GM06990 (cell line): ENCODE measurements at places on chromosomes 11 and 22.

DNA sequence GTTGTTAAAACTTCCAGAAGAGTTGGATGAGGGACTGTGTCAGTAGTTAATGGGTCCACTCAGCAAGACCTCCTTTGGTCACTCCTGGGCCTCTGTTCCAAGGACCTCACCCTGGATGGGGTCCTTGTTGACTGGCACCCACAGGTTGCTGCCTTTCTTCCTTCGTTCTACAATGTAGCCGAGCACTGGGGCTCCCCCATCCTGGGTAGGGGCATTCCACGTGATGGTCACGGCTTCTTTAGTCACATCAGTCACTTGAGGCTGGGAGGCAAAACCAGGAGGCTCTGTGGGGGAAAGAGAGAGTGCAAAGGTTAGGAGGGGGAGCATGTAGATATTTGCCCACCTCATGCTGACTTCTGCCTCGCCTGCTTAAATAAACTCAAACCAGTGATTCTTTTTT lies 12.0 kb downstream of the TMEM86A start:
- DNase-seq = no peak

- no peak for DNase-seq
Observed at GRCh38 chr22:40113696-40114095, 64.0 kb upstream of the TNRC6B start.

DNA sequence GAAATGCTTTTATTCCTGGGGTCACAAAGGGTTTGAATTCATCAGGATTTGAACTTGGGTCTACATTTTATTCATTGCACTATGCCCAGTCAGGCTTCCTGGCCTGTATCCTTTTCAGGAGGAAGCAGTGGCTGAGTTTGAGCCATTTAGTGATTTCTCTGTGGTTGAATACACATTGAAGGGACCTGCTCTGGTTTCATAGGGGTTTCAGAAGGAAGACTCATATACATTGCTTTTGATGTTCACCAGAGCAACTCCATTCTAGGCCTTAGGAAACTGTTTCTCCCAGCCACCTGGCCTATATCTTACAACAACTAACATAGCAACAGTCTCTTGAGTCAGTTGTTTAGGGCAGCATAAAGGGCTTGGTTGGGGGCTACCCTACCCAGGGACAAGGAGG lies 165.7 kb downstream of the INSC start:
- DNase-seq = no peak

DNA sequence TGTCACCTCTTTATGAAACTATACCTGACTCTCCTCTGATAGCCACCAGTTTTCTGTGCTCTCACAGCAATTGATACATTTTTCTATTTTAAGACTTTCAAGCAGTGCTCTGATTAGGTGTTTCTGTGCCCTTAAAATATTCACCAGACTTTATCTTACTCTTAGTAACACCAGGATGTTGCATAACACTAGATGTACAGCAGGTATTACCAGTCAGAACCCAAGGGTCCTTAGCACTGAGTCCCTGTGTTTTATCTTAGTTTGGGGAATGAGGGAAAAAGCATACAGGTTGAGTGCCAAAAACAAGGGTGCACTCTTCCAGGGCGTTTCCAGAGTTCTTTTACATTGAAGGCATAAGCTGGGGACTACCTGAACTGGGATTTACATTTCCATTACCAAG lies 51.4 kb downstream of the COPB1 start:
- no peak for DNase-seq

DNA sequence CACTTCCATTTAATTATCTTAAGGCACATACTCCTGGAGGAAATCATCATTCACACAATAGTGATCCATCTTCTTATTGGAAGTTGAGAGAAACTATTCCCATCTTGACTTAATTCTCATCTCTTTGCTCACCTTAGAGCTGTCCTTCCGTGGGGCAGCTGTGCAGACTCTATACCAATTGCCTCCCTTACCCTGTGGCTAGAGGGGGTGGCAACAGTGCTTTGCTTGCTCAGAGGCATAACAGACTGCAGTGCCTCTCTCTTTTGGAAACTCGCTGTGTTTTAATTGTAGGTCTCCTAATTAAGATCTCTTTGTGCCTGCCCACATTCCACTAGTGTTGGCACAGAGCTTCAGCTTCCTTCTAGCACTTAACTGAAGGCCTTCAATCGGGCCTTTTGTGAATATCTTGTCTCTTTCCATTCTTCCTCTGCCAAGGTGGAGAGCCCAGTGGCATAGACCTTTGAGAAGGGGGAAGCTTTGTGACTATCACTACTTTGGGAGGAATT lies 5.5 kb downstream of the KMT2A start:
- DNase-seq = no peak

DNA sequence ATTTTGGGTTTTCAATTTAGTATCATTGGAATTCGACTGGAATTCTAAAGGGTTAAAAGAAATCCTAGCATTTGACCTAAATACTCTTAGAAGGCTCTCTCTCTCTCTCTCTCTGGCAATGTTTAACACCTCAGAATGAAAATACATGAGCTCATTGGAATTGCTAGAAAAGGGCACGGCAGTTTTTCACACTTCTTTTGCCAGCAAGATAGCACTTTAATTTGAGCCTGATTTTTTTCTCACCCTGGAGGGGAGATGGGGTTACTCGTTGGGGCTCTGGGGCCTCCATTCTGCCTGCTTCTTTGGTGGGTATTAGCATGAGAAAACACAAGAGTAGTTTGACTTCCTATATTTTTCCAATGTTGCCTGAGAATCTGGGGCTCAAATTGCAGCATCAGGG lies 22.8 kb upstream of the CLMP start:
- no peak for DNase-seq

- no peak for DNase-seq
Observed at GRCh38 chr11:29023761-29024160, 915.6 kb downstream of the METTL15 start.

DNA sequence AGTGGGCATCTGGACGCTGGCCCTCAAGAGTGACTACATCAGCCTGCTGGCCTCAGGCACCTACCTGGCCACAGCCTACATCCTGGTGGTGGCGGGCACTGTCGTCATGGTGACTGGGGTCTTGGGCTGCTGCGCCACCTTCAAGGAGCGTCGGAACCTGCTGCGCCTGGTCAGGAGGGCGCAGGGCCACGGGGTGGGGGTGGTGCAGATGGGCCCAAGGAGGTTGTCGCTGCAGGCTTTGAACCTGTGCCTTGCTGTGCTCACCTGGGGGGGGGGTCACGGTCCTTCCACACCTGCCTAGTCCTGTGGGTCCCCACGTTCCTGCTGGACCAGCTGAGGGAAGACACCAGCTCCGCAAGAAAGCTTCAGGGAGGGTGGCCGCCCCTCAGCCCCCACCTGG lies 3.5 kb downstream of the CD151 start:
- no peak for DNase-seq
